ENCODE measurements at places on chromosomes 6 and 20.

DNA sequence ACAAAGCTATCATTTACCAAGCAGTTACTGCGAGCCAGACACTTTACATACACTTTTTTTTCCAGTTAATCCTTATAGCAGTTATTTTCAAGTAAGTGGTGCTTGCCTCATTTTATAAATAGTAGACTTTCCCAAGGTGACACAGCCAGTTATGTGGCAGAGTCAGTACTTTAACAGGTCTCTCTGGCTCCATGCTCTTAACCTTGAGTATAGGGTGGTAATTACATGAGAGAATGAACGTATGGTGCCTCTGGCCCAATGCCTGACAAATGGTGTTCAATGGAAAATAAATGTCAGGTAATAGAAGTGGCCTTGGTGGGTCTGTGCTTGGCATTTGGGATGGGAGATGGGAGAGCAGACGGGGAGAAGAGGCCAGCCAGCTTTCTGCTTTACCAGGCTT is 316.3 kb downstream of the SLC35F1 start:
- no peak for DNase-seq
- H3K27ac ChIP-seq = no peak overlapping the region
- H3K4me3 ChIP-seq = no peak overlapping the region
- H3K27me3 ChIP-seq = no peaks in the 10 kb centered on the region
- H3K4me1 ChIP-seq = no peaks in the 10 kb centered on the region

DNA sequence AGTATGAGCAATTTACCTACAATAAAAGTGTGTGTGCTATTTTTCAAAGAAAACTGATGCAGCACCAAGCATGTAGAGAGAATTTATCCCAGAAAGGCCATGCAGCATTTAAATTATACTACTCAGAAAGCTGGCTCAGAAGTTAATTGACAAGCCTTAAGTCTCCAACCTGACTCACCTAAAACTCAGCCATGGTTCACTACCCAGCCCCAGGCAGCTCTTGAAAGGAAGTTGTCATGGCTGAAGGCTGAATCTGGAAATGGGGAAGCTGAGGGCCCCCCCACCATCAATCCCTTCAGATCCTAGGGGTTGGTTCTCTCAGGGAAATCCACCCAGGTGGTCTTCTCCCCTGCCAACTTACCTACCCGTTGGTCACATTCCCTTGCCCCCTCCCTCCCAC is 19.7 kb downstream of the PPIL6 start:
- DNase-seq = no peak
- H3K36me3 ChIP-seq = no peaks in the 10 kb centered on the region
- H3K4me3 ChIP-seq = no peak overlapping the region
- H3K4me1 ChIP-seq = no peaks in the 10 kb centered on the region
- no peaks in the 10 kb centered on the region for H3K27me3 ChIP-seq

GRCh38 chr20:51359947-51360346 is 182.6 kb downstream of the NFATC2 start:
- H3K36me3 ChIP-seq = peaks cover 4% of the 10 kb centered on the region
- DNase-seq = no peak
- no peak overlapping the region for H3K27ac ChIP-seq
- no peaks in the 10 kb centered on the region for H3K27me3 ChIP-seq

GRCh38 chr6:100457311-100457990 is 7.3 kb downstream of the SIM1 start:
- peaks cover 96% of the 10 kb centered on the region for H3K27me3 ChIP-seq
- H3K36me3 ChIP-seq = no peaks in the 10 kb centered on the region
- DNase-seq = peak; percentile 63
- H3K4me3 ChIP-seq = peak overlapping the region; percentile 77

- DNase-seq = no peak
- H3K27me3 ChIP-seq = peaks cover 23% of the 10 kb centered on the region
- no peak overlapping the region for H3K27ac ChIP-seq
- H3K36me3 ChIP-seq = peaks cover 12% of the 10 kb centered on the region
Measured at GRCh38 chr6:111481836-111482187, 1.2 kb downstream of the REV3L start.

GRCh38 chr6:127381384-127381783 is 38.0 kb upstream of the ECHDC1 start:
- no peak overlapping the region for H3K4me3 ChIP-seq
- DNase-seq = no peak
- no peak overlapping the region for H3K27ac ChIP-seq
- no peaks in the 10 kb centered on the region for H3K27me3 ChIP-seq
- H3K36me3 ChIP-seq = no peaks in the 10 kb centered on the region
- H3K4me1 ChIP-seq = no peaks in the 10 kb centered on the region

- no peaks in the 10 kb centered on the region for H3K36me3 ChIP-seq
- H3K27me3 ChIP-seq = no peaks in the 10 kb centered on the region
- DNase-seq = no peak
- H3K27ac ChIP-seq = no peak overlapping the region
- H3K4me3 ChIP-seq = no peak overlapping the region
Measured at GRCh38 chr6:109295109-109295773, 87.0 kb downstream of the CD164 start.

GRCh38 chr6:163955096-163955495 is 540.6 kb downstream of the QKI start:
- no peak overlapping the region for H3K27ac ChIP-seq
- H3K4me3 ChIP-seq = no peak overlapping the region
- no peak for DNase-seq
- no peaks in the 10 kb centered on the region for H3K27me3 ChIP-seq

- H3K4me3 ChIP-seq = no peak overlapping the region
- H3K27ac ChIP-seq = no peak overlapping the region
- DNase-seq = no peak
Measured at GRCh38 chr6:98747960-98748359, 86.4 kb upstream of the POU3F2 start.

GRCh38 chr20:55513954-55514353 is 491.4 kb downstream of the CBLN4 start:
- DNase-seq = no peak
- H3K27me3 ChIP-seq = no peaks in the 10 kb centered on the region
- no peak overlapping the region for H3K27ac ChIP-seq
- H3K4me1 ChIP-seq = no peaks in the 10 kb centered on the region
- no peaks in the 10 kb centered on the region for H3K36me3 ChIP-seq

GRCh38 chr20:21338291-21338690 is 35.2 kb downstream of the XRN2 start:
- H3K27me3 ChIP-seq = no peaks in the 10 kb centered on the region
- no peak overlapping the region for H3K27ac ChIP-seq
- no peak overlapping the region for H3K4me3 ChIP-seq
- peaks cover 78% of the 10 kb centered on the region for H3K36me3 ChIP-seq
- H3K4me1 ChIP-seq = peaks cover 3% of the 10 kb centered on the region
- DNase-seq = no peak

DNA sequence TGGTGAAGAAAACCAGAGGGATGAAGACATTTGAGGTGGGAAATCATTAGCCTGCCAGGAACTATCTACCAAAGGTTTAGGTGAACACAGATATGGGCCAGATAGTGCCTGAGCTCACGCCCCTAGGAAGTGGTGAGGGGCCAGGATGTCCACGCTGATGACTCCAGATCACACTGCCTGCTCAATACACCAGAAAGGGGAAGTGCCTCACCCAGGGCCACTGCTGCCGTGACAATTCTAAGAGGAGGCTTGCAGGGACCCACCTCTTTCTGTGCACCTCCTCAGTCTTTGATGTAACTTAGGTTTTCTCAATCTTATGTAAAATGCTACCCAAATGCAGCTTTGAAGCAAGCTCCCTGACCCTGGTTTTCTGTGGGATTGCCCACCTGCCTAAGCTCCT is 5.4 kb upstream of the RAB44 start:
- no peaks in the 10 kb centered on the region for H3K27me3 ChIP-seq
- peaks cover under 1% of the 10 kb centered on the region for H3K36me3 ChIP-seq
- DNase-seq = no peak
- H3K4me1 ChIP-seq = no peaks in the 10 kb centered on the region

- no peaks in the 10 kb centered on the region for H3K4me1 ChIP-seq
- H3K27ac ChIP-seq = no peak overlapping the region
- no peak for DNase-seq
- no peak overlapping the region for H3K4me3 ChIP-seq
- H3K36me3 ChIP-seq = no peaks in the 10 kb centered on the region
- no peaks in the 10 kb centered on the region for H3K27me3 ChIP-seq
Measured at GRCh38 chr20:1526310-1526709, 31.2 kb downstream of the SIRPD start.

DNA sequence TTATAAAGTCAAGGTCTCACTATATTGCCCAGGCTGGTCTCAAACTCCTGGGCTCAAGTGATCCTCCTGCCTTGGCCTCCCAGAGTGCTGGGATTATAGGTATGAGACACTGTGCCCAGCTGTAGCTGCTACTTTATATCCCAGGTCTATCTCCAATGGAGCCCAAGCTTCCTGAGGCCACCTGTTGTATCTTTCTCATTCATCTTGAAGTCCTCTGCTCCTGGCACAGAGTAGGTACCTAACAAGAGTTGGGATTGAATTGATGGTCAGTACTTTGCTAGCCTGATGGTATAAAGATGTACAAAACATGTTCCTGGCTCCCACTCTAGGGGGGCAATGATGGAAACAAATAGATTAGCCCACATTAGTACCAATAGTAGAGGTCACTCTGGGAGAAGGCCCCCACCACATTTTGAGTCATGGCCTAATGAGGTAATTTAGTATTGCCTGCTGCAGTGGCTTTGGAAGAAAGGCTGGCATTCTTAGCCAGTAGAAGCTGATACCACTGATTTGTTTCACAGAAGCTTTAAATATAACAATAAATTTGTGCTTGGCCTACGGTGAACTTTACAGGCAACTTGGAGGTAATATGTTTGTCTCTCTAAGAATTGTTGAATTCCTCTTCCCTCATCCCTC is 5.4 kb downstream of the PTPN1 start:
- no peaks in the 10 kb centered on the region for H3K36me3 ChIP-seq
- H3K4me3 ChIP-seq = no peak overlapping the region
- no peak overlapping the region for H3K27ac ChIP-seq
- DNase-seq = no peak

- H3K36me3 ChIP-seq = no peaks in the 10 kb centered on the region
- no peaks in the 10 kb centered on the region for H3K4me1 ChIP-seq
- H3K4me3 ChIP-seq = no peak overlapping the region
- DNase-seq = no peak
- no peak overlapping the region for H3K27ac ChIP-seq
Measured at GRCh38 chr6:127539272-127539671, 20.1 kb upstream of the MTCL3 start.

DNA sequence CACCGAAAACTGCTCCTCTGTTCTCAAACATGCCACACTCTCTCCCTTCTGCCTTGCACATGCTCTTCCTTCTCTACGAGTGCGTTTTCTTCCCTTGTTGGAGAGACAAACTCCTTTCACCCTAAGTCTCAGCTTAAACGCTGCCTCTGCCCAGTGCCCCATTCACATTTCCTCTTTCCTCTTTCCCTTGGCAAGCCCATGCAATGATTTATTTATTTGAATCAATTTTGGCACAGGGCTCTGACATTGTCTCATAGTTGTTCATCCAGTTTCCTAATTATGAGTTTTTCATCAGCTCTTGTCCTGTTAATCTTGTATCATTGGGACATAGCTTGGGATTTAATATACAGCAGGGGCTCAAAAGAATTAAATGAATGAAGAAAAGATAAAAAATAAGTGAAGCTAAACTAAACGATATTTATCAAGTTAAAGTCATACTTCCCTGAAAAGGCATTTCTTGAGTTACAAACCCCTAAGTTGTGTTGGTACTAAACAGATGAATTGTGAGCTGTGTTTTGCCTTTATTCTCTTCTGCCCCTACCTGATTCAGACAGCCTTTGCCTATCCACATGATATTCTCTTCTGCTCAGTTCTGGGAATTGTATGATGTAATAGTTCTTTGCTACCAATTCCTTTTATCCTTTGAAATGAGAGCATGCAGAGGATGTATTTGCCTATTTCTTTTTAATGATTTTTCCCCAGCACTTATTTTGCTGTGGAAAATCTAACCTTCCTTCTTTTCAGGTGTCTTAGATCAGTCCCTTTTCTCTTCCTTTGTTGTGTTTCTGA is 704.4 kb downstream of the UTRN start:
- H3K4me1 ChIP-seq = peaks cover 2% of the 10 kb centered on the region
- no peak for DNase-seq
- no peak overlapping the region for H3K4me3 ChIP-seq

- H3K4me3 ChIP-seq = no peak overlapping the region
- H3K36me3 ChIP-seq = no peaks in the 10 kb centered on the region
- no peaks in the 10 kb centered on the region for H3K4me1 ChIP-seq
Measured at GRCh38 chr6:170107606-170108222, 183.2 kb downstream of the DLL1 start.

DNA sequence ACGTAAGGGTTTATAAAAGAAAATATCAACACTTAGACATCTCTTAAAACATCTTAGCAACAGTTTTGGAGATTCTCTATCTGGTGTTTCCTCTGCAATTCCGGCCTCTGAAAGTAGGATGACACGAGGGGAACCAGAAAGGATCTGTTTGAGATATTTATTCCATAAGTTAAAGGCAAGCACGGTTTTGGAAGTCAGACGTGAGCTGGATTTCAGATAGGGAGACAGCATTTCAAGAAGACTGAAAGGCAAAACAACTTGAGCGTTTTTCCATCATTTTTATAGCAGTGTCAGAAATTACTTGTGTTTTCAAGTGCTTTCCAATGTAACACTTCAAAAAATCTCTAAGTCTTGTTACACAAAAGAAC is 52.9 kb upstream of the BTN3A2 start:
- no peaks in the 10 kb centered on the region for H3K36me3 ChIP-seq
- H3K27me3 ChIP-seq = no peaks in the 10 kb centered on the region
- H3K4me1 ChIP-seq = no peaks in the 10 kb centered on the region
- H3K4me3 ChIP-seq = peak overlapping the region; percentile 96

- peaks cover 9% of the 10 kb centered on the region for H3K27me3 ChIP-seq
- H3K27ac ChIP-seq = no peak overlapping the region
- no peaks in the 10 kb centered on the region for H3K4me1 ChIP-seq
- no peaks in the 10 kb centered on the region for H3K36me3 ChIP-seq
- H3K4me3 ChIP-seq = peak overlapping the region; percentile 88
- peak; percentile 76 for DNase-seq
Measured at GRCh38 chr20:34709831-34710567, 5.9 kb downstream of the TP53INP2 start.

- H3K27me3 ChIP-seq = no peaks in the 10 kb centered on the region
- no peak for DNase-seq
- H3K36me3 ChIP-seq = no peaks in the 10 kb centered on the region
- H3K4me1 ChIP-seq = no peaks in the 10 kb centered on the region
- no peak overlapping the region for H3K27ac ChIP-seq
- H3K4me3 ChIP-seq = no peak overlapping the region
Measured at GRCh38 chr6:133407320-133408100, 166.4 kb downstream of the EYA4 start.

GRCh38 chr6:57224769-57225515 is 2.8 kb upstream of the RAB23 start:
- no peak overlapping the region for H3K4me3 ChIP-seq
- no peak for DNase-seq
- H3K27ac ChIP-seq = no peak overlapping the region
- H3K4me1 ChIP-seq = no peaks in the 10 kb centered on the region

DNA sequence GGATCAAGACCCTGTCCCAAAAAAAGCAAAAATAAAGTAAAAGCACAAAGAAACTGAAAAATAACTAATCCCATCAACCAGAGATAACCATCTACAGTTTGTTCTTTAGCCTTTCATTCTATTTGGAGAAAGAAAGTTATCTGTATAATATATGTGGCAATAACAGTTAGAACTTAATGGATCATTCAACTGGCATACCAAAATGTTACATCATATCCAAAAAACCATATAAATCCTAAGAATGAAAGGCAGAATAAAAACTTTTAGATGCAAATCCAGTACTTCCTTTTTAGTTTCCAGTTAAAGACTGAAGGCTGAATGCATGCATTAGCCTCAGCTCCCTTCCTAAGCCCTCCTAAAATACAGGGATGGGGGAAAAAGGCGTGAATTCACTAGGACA is 25.2 kb downstream of the ILRUN start:
- no peak for DNase-seq
- H3K4me1 ChIP-seq = no peaks in the 10 kb centered on the region
- no peak overlapping the region for H3K27ac ChIP-seq
- no peaks in the 10 kb centered on the region for H3K27me3 ChIP-seq

GRCh38 chr6:3549314-3549940 is 92.6 kb upstream of the SLC22A23 start:
- no peaks in the 10 kb centered on the region for H3K36me3 ChIP-seq
- no peaks in the 10 kb centered on the region for H3K27me3 ChIP-seq
- DNase-seq = no peak
- H3K27ac ChIP-seq = no peak overlapping the region
- no peaks in the 10 kb centered on the region for H3K4me1 ChIP-seq

Measured in H9 (cell line).